ENCODE measurements at places on chromosomes 3 and 15.
A peak's percentile ranks its signal among the peaks of the same experiment; 100 is the strongest.

DNA sequence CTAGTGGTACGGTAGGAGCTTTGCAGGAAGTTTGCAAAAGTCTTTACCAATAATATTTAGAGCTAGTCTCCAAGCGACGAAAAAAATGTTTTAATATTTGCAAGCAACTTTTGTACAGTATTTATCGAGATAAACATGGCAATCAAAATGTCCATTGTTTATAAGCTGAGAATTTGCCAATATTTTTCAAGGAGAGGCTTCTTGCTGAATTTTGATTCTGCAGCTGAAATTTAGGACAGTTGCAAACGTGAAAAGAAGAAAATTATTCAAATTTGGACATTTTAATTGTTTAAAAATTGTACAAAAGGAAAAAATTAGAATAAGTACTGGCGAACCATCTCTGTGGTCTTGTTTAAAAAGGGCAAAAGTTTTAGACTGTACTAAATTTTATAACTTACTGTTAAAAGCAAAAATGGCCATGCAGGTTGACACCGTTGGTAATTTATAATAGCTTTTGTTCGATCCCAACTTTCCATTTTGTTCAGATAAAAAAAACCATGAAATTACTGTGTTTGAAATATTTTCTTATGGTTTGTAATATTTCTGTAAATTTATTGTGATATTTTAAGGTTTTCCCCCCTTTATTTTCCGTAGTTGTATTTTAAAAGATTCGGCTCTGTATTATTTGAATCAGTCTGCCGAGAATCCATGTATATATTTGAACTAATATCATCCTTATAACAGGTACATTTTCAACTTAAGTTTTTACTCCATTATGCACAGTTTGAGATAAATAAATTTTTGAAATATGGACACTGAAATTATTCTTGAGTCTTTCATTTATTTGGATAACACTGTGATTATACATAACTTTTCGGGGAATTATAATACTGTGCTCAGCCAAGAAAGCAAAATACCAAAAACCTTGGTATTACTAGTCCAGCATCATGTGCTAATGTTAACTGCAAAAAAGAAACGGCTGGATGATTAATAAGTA lies 2.2 kb downstream of the SOX2 start:
- H3K27me3 ChIP-seq: 0 out of 2 replicates have a peak, but pooled peaks cover 3% of the 10 kb centered on the region
- no peak overlapping the region for H3K27ac ChIP-seq
- no peaks in the 10 kb centered on the region for H3K36me3 ChIP-seq
- H3K4me1 ChIP-seq: peaks cover 16% of the 10 kb centered on the region
- H3K4me3 ChIP-seq: no peak overlapping the region

GRCh38 chr15:68055224-68055705 lies 1.1 kb downstream of the PIAS1 start:
- H3K36me3 ChIP-seq: no peaks in the 10 kb centered on the region
- H3K27ac ChIP-seq: peak overlapping the region; percentile 78
- DNase-seq: no peak
- H3K4me1 ChIP-seq: peaks cover 15% of the 10 kb centered on the region
- no peaks in the 10 kb centered on the region for H3K27me3 ChIP-seq
- peak overlapping the region; percentile 81 for H3K4me3 ChIP-seq

GRCh38 chr3:160479376-160479775 lies 29.8 kb upstream of the TRIM59 start:
- no peak overlapping the region for H3K27ac ChIP-seq
- no peak overlapping the region for H3K4me3 ChIP-seq
- no peaks in the 10 kb centered on the region for H3K4me1 ChIP-seq
- no peaks in the 10 kb centered on the region for H3K27me3 ChIP-seq

- peaks cover 32% of the 10 kb centered on the region for H3K4me1 ChIP-seq
- DNase-seq: no peak
- H3K27me3 ChIP-seq: no peaks in the 10 kb centered on the region
- no peak overlapping the region for H3K4me3 ChIP-seq
- H3K36me3 ChIP-seq: no peaks in the 10 kb centered on the region
- H3K27ac ChIP-seq: no peak overlapping the region
Observed at GRCh38 chr3:170257145-170257544, 34.9 kb downstream of the PRKCI start.

GRCh38 chr3:129021140-129021551 lies 20.0 kb downstream of the EFCC1 start:
- DNase-seq: no peak
- no peaks in the 10 kb centered on the region for H3K27me3 ChIP-seq
- no peak overlapping the region for H3K27ac ChIP-seq
- no peaks in the 10 kb centered on the region for H3K36me3 ChIP-seq
- no peak overlapping the region for H3K4me3 ChIP-seq
